ENCODE measurements at places on chromosomes 1 and 21.
A peak's percentile ranks its signal among the peaks of the same experiment; 100 is the strongest.

DNA sequence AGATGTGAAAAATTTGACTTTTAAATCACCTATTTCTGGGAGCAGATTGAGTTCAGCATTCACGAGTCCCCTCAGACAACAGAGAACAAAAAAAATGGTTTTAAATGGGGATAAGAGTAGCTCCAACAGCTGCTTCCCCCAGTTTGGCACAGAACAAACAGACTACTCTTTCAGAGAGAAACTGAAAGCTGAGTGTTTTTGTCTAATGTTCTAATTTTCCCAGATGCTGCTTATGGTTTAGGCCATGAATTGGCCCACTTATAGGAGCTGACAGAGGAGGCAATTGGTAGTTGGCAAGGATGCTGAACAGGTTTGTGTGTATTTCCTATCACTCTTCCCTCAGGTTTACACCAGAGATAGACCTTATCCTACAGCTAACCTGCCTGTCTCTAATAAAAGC lies 1637.4 kb upstream of the PRMT6 start:
- peak; percentile 1 for DNase-seq

DNA sequence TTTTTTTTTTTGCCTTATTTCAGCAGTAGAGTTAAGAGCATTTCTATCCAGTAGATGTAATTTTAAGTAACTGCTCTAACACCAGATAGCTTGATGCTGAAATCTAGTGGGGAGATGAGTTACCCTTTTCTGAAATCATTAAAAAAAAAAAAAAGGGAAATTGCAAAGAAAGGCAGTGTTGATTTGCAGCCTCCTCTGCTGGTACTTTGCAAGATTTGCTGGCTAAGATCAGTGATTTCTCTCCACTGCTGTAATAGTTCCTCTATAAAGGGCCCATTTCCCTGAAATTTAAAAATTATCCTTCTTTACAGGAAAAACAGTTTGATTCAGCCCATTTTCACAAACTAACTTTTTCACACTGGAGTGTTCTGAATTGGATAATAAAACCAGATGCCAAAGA lies 120.6 kb downstream of the PTBP2 start:
- peak; percentile 20 for DNase-seq

DNA sequence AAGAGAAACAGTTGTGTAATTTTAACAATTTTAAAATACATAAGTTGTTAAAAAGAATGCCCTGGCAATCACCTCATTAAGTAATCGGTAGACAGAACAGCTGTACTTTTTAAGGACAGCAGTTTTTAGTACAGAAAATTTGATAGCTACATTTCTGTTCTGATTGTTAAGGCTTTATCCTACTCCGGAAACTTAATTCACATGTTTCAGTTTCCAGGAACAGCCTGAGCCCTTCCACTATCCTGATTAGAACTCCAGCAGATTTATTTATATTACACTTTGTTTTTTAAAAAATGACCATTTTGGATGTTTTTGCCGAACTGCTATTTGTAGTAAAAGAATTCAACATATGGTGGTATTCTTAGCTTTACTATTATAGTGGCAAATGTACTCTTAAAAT lies 8.7 kb downstream of the PRRC2C start:
- DNase-seq, result no peak

DNA sequence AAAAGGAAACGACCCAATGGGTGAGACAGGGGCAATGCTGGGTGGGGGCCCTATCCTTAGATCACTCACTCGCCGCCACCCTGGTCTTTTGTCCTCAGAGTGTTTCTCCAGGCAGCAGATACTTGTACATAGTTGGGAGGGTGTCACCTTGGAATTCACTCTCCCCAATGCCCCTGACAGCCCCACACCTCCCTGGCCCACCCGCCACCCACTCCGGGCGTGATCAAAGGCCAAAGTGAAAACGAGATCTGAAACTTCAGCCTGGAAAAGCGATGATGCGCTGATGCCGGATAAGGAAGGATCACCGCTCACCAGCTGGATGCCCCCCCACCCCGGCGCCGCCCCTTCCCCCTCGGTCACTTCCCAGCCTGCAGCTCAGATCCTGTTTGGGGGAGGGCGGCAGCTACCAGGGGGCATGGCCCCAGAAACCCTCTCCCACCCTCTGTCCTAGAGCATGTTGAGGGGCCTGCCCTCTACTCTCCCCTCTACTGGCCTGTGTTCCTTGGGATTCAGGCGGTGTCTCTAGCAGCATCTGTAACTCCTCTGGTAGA lies 33.6 kb upstream of the CASZ1 start:
- no peak for DNase-seq

GRCh38 chr1:107559881-107560280 lies 405.1 kb downstream of the VAV3 start:
- no peak for DNase-seq

DNA sequence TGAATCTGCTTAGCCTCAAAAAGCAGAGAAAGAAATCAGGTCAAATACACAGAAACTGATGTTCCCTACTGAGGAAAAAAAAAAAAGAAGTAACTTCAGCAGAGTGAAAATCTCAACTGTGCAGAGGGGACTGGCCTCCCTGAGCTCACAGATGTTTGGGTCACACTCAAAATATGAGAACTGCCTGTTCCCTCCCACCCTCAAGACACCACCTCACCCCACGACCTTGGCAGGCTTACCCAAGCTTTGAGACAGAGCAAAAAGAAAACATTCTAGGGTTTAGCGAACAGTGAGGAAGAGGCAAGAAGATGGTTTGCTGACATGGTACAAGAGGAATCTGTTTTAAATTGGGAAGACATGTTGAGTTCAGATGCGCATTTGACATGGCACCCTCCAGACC lies 48.8 kb downstream of the NID1 start:
- DNase-seq, result no peak

DNA sequence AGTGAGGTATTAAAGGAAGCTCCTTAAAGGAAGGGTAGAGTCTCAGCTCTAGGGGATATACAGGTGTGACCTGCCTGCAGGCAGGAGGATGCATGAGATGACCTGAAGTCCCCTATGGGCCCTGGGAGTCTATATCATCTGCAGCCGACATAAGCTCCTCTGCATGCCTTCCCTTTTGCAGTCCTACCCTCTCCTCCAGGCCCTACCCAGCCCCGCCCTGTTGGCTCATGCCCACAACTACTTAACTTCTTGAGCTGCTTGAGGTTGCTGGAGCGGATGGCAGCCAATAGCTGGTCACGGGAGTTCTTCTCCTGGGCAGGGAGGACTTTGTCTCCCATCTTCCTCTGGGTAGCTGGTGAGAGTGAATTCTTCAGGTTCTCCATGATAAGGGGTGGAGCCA lies 10.3 kb downstream of the SHISA4 start:
- DNase-seq, result no peak

- DNase-seq, result no peak
Observed at GRCh38 chr21:33644383-33645074, 2.2 kb downstream of the ITSN1 start.

GRCh38 chr21:36893581-36893980 lies 72.9 kb downstream of the HLCS start:
- no peak for DNase-seq

DNA sequence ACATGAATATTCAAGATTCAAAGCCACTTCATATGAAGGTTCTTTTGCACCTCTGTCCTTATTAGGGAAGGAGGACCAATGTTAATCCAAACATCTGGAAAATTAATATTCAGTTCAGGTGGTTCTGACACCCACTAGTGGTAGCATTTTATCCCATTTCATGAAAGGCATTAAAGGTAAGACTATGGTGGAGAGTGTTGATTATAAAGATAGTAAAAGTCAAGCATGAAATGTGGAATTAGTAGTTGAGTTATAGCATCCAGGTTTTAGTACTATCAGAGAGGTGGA lies 17.5 kb upstream of the YTHDF2 start:
- DNase-seq, result peak; percentile 8

DNA sequence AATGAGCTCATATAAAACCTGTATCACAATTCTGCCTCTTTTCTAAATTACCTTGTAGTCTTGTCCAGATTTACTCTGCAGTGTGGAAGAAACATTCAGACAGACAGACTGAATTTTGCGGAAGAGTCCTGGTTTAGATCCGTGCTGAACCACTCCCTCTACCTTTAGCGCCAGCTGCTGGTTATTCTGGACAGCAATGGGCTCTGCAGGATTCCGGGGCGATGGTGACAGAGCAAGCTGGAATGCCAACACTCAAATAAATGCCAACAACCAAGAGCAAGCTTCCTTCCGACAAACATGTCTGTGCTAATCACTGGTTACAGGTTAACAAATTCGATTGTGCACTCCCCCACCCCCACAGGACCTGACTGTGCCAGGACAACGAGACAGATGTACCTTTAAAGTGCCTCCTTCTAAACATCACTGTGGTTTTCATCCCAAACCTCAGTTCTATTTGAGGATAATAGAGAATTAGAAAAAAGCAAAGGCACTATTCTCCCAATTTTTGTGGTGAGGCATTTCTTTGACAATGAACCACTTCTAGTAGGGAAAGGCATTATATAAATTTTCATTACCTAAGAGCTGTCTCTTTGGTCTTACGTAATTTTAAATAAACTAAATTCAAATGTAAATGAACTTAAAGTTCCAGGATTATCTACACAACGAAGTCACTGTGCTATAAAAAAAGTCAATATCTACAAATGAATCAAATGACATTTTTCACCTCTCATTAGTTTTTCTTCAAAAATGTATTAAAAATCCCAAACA lies 90.4 kb downstream of the INTS7 start:
- DNase-seq, result peak; percentile 76

DNA sequence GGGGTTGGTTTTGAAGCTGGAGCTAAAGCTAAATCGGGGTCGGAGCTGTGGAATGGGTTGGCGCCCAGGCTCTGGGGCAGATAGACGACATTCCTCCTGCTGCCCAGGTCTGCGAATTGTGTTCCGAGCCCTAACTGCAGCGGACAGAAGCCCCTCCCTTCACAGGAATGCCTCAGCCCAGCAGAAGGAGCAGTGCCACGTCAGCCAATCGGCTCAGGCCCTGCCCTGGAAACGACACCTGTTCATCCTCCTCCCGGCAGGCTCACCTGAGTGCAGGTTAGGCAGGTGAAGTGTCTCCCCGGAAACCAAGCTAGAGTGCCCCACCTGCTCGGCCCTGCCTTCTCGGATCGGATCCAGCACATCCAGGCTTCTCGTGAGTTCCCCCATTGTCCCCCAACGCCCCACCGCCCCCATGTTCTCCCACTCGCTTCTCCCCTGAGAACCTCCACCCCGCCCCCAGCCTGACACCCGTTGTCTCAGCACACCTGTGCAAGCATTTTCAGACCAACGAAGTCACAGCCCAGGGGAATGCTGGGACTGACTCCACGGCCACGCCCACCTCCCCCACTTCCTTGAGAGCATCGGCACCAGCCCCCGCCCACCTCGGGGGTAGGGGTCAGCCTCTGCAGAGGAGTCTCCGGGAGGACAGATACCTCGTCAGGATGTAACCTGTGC lies 775 bp downstream of the TMEM125 start:
- no peak for DNase-seq

DNA sequence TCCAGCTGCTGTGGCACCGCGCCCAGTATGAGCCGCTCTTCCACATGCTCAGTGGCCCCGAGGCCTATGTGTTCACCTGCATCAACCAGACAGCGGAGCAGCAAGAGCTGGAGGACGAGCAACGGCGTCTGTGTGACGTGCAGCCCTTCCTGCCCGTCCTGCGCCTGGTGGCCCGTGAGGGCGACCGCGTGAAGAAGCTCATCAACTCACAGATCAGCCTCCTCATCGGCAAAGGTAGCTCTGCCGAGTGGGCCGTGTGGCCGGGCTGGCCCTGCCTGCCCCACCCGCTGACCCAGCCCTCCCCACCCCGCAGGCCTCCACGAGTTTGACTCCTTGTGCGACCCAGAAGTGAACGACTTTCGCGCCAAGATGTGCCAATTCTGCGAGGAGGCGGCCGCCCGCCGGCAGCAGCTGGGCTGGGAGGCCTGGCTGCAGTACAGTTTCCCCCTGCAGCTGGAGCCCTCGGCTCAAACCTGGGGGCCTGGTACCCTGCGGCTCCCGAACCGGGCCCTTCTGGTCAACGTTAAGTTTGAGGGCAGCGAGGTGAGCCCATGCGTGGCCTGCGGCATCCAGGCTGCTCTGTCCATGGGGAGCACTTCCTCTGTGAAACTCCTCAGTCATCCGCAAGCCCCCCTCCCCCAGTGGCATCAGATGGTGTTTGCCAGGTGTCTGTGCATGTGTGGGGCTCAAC lies 64.2 kb downstream of the PIK3CD start:
- no peak for DNase-seq
